ENCODE measurements at places on chromosomes 3 and 15.
A peak's percentile ranks its signal among the peaks of the same experiment; 100 is the strongest.

DNA sequence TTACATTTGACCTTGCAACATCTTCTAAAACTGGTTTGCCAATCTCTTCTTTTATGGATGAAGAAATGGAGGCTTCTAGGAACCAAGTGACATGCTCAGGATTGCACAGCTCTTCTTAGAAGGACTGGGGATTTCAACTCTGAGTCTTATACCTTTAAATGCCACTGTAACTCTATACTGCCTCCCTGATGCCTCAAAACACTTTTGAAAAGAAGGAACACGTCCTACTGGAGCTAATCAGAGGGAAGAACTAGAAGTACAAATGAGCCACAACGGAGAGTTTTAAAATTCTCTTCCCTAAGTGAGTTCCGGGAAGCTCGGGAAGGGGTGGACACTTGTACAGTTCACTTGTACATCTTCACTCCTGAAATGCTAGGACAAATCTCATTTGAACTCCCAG is 949 bp upstream of the MITF start:
- no peak for DNase-seq

GRCh38 chr15:60993008-60993407 is 236.1 kb downstream of the RORA start:
- DNase-seq: no peak

- peak; percentile 11 for DNase-seq
Observed at GRCh38 chr3:133038089-133038730, at the start of gene TMEM108. Gene TMEM108, plus strand, starts transcription at chr3:133038391.

DNA sequence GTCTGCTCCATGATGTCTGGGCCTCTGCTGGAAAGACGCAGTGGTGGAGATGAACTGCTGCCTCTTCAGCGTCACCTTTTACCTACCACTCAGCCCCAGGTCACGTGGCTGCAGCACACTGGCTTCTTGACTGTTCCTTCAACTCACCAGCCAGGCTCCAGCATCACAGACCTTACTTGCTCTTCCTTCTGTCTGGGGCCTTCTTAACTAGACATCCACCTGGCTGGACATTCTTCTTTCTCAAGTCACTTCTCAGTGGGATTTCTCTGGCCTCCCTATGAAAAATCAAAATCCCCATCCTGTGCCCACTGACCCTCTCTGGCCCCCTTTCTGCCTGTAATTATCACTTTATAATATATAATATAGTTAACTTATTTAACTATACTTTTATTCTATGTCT is 29.7 kb upstream of the NSMCE3 start:
- DNase-seq: no peak

DNA sequence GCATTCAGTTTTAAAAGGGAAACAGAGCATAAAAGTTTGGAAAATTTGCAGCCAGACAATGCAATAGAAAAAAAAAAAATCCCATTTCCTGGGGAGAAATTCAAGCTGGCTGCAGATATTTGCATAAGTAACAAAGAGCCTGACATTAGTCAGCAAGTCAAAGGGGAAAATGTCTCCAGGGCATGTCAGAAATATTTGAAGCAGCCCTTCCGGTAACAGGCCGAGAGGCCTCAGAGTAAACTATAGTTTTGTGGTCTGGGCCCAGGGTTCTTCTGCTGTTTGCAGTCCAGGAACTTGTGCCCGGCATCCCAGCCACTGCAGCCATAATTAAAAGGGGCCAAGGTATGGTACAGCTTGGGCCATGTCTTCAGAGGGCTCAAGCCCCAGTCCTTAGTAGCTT is 411.6 kb upstream of the BCHE start:
- DNase-seq: no peak

GRCh38 chr15:95620934-95621579 is 709.4 kb upstream of the NR2F2 start:
- DNase-seq: peak; percentile 38

GRCh38 chr3:45131201-45131600 is 15.0 kb downstream of the CDCP1 start:
- no peak for DNase-seq

- DNase-seq: no peak
Observed at GRCh38 chr3:13371100-13372075, 48.7 kb downstream of the NUP210 start.

DNA sequence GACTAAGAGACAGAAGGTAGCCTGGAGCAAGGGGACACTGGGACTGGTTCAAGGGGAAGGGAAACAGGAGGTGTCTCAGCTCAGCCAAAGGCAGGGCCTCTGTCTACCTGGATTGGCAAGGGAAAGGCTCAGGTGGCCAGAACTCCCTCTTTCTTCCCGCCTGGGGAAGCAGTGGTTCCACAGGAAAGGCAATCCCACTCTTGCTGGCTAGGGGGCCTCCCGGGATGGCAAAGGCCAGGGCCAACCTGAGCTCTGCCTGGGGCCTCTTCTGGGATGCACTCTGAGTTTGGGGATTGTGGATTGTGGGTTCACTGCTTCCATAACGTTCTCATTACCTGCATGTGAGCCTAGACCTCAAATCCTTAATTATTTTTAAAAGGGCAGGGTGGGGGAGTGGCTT is 13.0 kb upstream of the PARP6 start:
- no peak for DNase-seq

DNA sequence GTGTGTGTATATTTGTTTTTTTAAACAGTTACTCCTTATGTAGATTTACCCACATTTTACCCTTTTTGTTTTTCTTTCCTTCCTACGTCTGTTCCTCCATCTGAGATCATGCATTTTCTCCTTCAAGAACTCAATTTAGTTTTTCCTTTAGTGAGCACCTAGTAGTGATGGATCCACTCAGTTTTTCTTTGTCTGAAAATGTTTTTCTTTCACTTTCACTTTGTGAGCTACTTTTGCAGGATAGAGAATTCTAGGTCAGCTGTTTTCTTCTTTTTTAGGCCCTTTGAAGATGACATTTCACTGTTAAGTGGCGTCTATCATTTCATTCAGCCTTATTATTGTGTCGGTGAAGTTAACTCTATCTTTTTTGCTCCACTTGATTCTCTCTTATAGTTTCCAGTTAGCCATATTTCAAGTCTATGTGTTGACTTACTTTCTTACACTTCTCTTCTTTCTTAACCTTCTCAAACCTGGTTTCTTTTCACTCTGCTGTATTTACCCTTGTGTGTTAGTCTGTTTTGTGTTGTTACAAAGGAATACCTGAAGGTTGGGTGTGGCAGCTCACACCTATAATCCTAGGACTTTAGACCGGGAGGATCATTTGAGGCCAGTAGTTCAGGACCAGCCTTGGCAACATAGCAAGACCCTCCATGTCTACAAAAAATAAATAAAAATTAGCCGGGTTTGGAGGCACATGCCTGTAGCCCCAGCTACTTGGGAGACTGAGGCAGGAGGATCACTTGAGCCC is 55.8 kb downstream of the PRKCI start:
- no peak for DNase-seq

- DNase-seq: no peak
Observed at GRCh38 chr15:29968099-29968894, 114.5 kb upstream of the GOLGA8J start.

GRCh38 chr15:69317392-69317841 is 18.7 kb downstream of the PAQR5 start:
- DNase-seq: no peak

- DNase-seq: no peak
Observed at GRCh38 chr3:81753416-81754027, 7.9 kb downstream of the GBE1 start.

GRCh38 chr3:36840453-36840921 is 76.1 kb upstream of the DCLK3 start:
- DNase-seq: peak; percentile 25

GRCh38 chr3:194572143-194572789 is 61.0 kb downstream of the TMEM44 start:
- DNase-seq: peak; percentile 95

GRCh38 chr3:52039846-52040245 is 16.5 kb downstream of the DUSP7 start:
- DNase-seq: no peak

- no peak for DNase-seq
Observed at GRCh38 chr15:78046796-78047341, 30.6 kb downstream of the TBC1D2B start.

- no peak for DNase-seq
Observed at GRCh38 chr3:17075907-17076306, 191.2 kb downstream of the PLCL2 start.

DNA sequence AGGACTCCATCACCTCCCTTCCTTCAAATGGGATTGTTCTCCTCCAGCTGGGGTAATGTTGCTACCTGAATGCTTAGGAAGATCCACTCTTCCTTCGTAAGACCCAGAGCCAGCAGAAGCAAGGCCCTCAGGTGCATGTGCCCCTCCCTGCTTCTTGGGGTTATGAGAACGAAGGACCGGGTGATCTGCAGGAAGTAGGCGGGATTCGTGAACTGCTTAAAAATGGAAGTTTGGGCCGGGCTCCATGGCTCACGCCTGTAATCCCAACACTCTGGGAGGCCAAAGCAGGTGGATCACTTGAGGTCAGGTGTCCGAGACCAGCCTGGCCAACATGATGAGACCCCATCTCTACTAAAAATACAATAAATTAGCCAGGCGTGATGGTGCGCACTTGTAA is 8.0 kb downstream of the TLR9 start:
- DNase-seq: no peak

GRCh38 chr3:123305192-123305591 is 103.4 kb downstream of the SEC22A start:
- DNase-seq: no peak

GRCh38 chr3:31980530-31981205 is 394 bp downstream of the OSBPL10 start:
- DNase-seq: no peak

GRCh38 chr3:191412759-191413158 is 48.2 kb upstream of the PYDC2 start:
- DNase-seq: peak; percentile 77

DNA sequence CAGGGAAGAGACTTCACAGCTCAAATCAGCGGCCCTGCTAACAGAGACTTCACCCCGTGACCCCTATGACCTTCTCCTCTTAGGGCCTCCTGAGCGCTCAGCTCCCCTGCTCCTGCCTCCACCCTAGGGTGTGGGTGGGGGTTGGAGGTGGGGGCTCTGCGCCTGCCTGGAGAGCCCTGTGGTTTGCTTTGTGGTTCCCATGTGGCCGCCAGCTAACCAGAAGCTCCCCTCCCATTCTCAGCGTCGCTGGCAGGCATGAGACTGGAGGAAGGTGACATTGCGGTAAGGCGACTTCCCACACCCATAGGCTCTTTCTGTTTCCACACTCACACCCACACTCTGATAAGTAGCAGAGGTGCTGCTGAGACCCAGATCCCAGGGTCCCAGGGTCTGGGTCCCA is 27.6 kb downstream of the XYLB start:
- DNase-seq: no peak

- no peak for DNase-seq
Observed at GRCh38 chr15:64634027-64634426, 141.4 kb downstream of the RBPMS2 start.

- no peak for DNase-seq
Observed at GRCh38 chr3:18529631-18530030, 104.5 kb upstream of the SATB1 start.

- no peak for DNase-seq
Observed at GRCh38 chr3:184358921-184359350, 2.5 kb downstream of the CLCN2 start.

DNA sequence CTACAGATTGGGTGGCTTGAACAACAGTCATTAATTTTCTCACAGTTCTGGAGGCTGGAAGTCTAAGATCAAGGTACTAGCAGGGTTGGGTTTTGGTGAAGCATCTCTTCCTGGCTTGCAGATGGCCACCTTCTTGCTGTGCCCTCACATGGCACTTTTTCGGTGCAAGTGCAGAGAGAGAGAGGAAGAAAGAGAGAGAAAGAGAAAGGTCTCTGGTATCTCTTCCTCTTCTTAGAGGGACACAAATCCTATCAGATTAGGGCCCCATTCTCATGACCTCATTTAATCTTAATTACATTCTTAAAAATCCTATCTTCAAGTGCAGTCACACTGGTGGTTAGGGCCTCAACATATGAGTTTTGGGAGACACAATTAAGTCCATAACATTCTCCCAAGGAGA is 167.1 kb downstream of the NFKBIZ start:
- no peak for DNase-seq

- DNase-seq: no peak
Observed at GRCh38 chr3:14363991-14364390, 38.4 kb upstream of the SLC6A6 start.

DNA sequence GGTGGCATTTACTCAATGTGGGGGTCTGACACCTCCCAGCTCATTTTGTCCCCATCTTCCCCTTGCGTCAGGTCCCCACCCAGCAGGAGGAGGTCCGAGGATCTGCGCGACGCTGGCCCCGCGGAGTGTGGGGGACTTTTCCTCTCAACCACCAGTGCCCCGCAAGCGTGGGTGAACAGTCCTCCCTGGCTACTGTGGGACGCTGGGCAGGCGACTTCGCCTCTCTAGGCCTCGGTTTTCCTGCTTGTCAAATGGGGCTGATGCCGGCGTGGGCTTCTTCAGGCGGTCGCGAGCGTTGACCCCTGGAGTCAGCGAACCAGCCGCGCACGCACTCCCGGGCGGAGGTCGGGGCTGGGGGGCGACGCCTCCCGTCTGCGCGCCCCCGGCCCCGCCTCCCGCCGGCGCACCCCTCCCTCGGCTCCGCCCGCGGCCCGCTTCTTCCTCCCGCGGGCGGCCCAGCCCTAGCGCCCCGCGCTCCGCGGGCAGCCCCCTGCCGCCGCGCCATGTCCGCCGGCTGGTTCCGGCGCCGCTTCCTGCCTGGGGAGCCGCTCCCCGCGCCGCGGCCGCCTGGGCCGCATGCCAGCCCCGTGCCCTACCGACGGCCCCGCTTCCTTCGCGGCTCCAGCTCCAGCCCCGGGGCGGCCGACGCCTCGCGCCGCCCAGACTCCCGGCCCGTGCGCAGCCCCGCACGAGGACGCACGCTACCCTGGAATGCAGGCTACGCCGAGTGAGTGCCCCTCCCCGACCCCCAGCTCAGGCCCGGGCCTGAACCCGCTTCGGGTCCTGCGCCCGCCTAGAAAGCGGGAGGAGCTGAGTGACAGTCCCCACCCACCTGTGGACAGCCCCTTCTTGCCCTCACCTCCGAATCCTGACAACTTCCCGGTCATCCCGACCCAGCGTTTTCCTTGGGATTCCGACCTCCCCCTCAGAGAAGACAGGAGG is at the start of gene PPM1M:
PPM1M (plus strand) TSS at position 438 of the 942 bp plus-strand sequence; CDS start at position 504, 66 bp downstream.
- DNase-seq: no peak

- no peak for DNase-seq
Observed at GRCh38 chr3:71707595-71707994, 17.6 kb downstream of the EIF4E3 start.

All from stromal cell of bone marrow (primary cell).